A549 treated with ZK216348 at 1 μM for 4 hours (cell line): ENCODE measurements at places on chromosomes 5 and 9. TPM values are rescaled to one million over a fixed set of nuclear protein-coding genes. Genes with fewer than 3 reads are reported as not detected.

MPDZ gene
- 10.6 to 13.4 TPM (median 13.0 TPM) in 5 replicates for total RNA-seq

TMED9 gene
- 267 to 288 TPM (median 273 TPM) in 5 replicates for total RNA-seq

CENPH gene
- total RNA-seq = 17.6 to 30.4 TPM (median 27.4 TPM) in 5 replicates

RASEF gene
- total RNA-seq = 5.6 to 9.5 TPM (median 8.2 TPM) in 5 replicates

IFNA13 gene
- total RNA-seq = not detected in 5 replicates

PCDHA13 gene
- total RNA-seq = 0.06 to 0.11 TPM (median 0.08 TPM) in 3 of 5 replicates, not detected in the others

NR5A1 gene
- 0.09 TPM in 1 of 5 replicates, not detected in the others for total RNA-seq

SLC36A2 gene
- not detected in 5 replicates for total RNA-seq

ZNF474 gene
- total RNA-seq = 0.12 to 0.49 TPM (median 0.31 TPM) in 4 of 5 replicates, not detected in the other

TAF11L2 gene
- not detected in 5 replicates for total RNA-seq

GPR151 gene
- total RNA-seq = not detected in 5 replicates

STRBP gene
- 12.9 to 17.6 TPM (median 15.1 TPM) in 5 replicates for total RNA-seq

ITK gene
- total RNA-seq = 0.17 to 0.29 TPM (median 0.26 TPM) in 3 of 5 replicates, not detected in the others

TEX48 gene
- not detected in 5 replicates for total RNA-seq

ARID3C gene
- 0.13 to 0.23 TPM (median 0.19 TPM) in 3 of 5 replicates, not detected in the others for total RNA-seq

CTNND2 gene
- total RNA-seq = 0.13 TPM in 1 of 5 replicates, not detected in the others

LIX1 gene
- not detected in 5 replicates for total RNA-seq

BBLN gene
- 26.1 to 66.2 TPM (median 61.4 TPM) in 5 replicates for total RNA-seq

GLRA1 gene
- total RNA-seq = not detected in 5 replicates

NR2F1-AS1 gene
- total RNA-seq = 2.9 to 4.6 TPM (median 4.1 TPM) in 5 replicates

HAND1 gene
- 0.15 to 0.37 TPM (median 0.28 TPM) in 4 of 5 replicates, not detected in the other for total RNA-seq

PHYHD1 gene
- not detected in 5 replicates for total RNA-seq

MSMP gene
- total RNA-seq = 0.62 TPM in 1 of 5 replicates, not detected in the others

SLC6A18 gene
- not detected in 5 replicates for total RNA-seq

IRX1 gene
- not detected in 5 replicates for total RNA-seq

IRX4 gene
- total RNA-seq = 0.37 to 0.59 TPM (median 0.46 TPM) in 4 of 5 replicates, not detected in the other

FOXE1 gene
- total RNA-seq = 2.9 to 4.5 TPM (median 4.3 TPM) in 5 replicates

PHF24 gene
- 0.05 to 0.29 TPM (median 0.12 TPM) in 4 of 5 replicates, not detected in the other for total RNA-seq

FST gene
- 3.0 to 4.5 TPM (median 4.4 TPM) in 5 replicates for total RNA-seq

LHX3 gene
- 0.09 to 0.14 TPM (median 0.12 TPM) in 4 of 5 replicates, not detected in the other for total RNA-seq

AGXT2 gene
- not detected in 5 replicates for total RNA-seq

IFNA21 gene
- total RNA-seq = not detected in 5 replicates

ENTREP1 gene
- total RNA-seq = 0.61 to 0.74 TPM (median 0.65 TPM) in 5 replicates

SHLD3 gene
- total RNA-seq = 1.6 to 3.5 TPM (median 2.1 TPM) in 5 replicates

TAF11L10 gene
- total RNA-seq = not detected in 5 replicates

ADRB2 gene
- total RNA-seq = 0.53 to 1.2 TPM (median 0.73 TPM) in 5 replicates
